ENCODE measurements at places on chromosomes 1 and 21.

DNA sequence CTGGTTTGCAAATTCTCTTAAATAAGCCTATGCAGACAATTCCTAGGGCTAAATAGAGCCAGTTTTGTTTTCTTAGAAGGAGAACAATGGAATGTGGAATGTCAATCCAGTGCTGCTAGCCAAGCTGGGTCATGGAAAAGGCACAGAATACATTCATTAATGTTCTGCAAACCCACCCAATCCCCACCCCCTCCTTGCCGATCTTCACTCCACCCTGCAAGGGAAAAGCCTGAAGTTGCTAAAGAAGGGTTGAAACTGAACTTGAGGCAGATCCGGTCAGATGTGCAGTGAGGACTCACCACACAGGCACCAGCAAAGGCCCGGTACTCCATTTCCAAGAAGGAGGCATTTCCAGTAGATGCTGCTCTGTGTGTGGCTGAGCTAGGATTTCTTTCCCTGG is 179.6 kb downstream of the PLPP3 start:
- DNase-seq = no peak

DNA sequence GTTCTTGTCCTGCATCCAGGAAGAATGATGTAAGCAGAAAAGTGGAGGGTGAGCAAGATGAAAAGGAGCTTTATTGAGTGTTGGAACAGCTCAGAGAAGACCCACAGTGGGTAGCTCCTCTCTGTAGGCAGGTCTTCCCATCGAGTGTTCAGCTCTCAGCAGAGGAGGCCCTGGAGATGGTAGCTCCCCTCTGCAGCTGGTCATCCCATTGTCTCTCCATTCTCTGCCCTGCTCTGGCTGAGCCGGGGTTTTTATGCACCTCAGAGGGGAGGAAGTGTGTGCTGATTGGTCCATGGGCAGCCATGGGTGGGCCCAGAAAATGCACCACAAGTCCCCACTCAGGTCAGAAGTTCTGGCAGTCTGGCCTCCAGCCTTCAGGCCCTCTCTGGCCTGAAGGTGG is 713.7 kb downstream of the MATN1 start:
- DNase-seq = no peak

DNA sequence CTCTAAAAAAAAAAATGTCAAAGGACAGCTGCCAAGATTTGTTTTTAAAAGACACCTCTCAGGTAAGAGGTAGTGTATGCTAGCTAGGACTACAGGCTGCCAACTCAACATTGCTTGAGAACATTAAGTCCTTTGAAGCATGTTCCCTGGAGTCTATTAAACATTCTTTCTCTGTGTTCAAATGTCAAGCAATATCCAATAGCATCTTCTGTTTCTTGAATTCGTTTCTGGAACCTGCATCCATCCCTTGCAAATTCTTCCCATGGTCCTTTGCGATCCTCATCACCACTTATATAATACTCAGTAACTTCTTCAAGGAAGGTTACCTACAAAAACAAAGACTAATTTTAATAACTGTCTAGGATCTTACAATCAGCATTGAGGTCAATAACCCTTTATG is 5.6 kb downstream of the PPP1R15B start:
- no peak for DNase-seq

DNA sequence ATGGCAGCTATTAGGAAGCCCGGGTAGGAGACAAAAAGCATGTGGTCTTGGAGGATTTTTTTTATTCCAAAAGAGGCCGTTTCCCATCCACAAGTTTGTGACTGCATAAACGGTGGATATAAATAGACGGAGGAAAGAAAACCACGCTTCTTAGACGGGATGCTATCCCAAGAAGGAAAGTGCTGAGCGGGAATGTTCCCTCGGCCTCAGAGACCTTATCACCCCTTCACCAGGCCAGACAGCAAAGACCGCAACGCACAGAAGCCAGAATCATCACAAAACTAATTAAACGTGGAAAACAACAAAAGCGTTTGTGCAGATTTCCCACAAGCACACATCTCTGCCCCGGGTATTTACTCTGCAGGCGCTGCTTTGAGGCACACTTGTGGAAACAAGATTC is 43.2 kb downstream of the HLCS start:
- DNase-seq = no peak

GRCh38 chr21:31351960-31352359 is 7.9 kb upstream of the TIAM1 start:
- DNase-seq = no peak

Measured in stimulated activated CD4-positive, alpha-beta T cell treated with anti-CD3 and anti-CD28 coated beads, Interleukin-15, amount 100 ng/mL, for 1 hour (primary cell).